Head of caudate nucleus (tissue), 42 donors: ENCODE measurements at places on chromosomes 12 and 14.

- DNase-seq = no peak
Observed at GRCh38 chr14:102748806-102749205, 28.4 kb upstream of the TRAF3 start.

GRCh38 chr12:96710127-96710745, 196.8 kb upstream of the NEDD1 start:
- DNase-seq = no peak

DNA sequence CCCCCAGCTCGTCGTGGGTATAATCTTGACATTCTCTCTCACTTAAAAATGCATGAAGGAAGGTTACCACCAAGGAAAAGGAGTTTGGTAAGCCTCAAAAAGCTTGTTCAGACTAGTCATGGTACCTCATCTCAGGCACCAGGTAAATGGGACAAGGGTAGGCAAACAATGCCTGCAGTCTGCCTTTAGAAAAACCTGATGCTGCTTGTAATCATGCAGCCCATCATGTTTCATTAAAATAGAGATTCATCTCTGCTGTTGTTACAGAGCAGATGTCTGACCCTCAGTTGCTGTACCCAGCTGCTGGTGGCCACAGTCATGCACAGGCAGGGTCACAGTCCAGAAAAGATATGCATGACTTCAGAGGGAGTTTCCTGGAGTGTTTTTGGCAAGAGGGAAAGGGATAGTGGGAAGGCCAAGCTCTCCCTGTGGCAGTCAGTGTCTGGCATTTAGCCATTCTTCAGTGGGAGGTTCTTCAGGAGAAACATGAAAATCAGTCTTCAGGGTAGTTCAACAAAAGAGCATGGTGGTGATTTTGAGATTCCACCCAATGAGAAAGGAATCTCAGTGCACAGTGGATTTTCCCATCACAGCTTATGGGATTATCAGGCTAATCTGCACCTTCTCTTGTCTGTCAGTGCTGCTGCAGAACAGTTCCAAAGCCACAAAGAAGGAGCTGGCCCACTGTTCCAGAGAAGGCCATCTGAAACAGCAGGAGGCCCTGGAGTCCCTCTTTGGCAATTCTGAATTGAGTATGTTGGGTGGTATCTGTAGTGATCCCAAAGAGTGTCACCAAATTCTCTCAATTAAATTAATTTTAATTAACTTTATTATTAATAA, 202.7 kb upstream of the FRMD6 start:
- no peak for DNase-seq

DNA sequence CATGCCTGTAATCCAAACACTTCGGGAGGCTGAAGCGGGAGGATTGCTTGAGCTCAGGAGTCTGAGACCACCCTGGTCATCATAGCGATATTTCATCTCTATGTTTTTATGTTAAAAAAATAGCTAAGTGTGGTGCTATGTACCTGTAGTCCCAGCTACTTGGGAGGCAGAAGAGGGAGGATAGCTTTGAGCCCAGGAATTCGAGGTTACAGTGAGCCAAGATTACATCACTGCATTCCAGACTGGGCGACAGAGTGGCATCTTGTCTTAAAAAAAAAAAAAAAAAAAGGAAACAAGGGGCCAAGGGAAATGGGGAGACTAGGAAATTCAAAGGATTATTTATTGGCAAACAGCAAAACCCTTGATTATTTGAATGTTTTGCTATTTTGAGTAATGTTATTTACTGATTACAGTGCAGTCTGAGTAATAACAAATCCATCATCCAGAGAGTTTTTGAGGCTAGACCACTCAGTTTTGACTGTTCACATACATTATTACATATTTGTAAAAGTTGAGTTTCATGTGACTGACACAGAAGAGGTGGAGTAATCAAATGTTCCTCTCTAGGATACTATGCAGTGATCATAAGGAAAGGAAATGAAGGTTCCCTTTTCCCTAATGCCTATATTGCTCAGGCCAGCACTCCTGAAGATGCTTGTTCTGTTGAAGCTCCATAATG, 40.8 kb downstream of the PRKCH start:
- no peak for DNase-seq

DNA sequence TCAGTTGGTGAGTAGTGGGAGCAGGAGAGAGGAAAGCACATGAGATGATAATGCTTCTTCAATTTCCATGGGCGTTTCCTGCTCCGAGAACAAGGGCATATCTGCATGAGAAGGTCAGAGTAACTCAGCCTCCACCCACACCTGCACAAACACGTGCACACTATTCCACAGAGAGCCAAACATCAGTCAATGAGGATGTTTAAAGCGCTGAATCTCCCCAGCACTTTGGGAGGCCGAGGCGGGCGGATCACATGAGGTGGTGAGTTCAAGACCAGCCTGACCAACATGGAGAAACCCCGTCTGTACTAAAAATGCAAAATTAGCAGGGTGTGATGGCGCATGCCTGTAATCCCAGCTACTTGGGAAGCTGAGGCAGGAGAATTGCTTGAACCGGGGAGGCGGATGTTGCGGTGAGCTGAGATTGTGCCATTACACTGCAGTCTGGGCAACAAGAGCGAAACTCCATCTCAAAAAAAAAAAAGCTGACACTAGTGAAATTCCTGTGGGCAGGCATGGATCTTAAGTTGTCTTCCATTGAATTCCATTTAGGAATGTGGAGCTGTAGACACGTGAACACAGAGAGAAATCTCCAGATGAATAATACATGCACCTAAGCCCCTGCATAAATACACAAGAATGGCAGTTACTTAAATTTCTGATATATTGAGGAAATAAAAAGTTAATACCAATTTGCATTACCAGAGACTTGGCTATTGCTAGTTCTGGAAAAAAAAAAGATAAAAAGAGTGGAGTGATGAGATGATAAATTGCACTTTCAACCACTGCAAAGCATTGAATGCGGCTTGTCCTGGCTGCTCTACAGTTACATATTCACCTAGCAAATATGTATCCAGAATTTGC, 1097.4 kb upstream of the TMEM132C start:
- DNase-seq = no peak

- no peak for DNase-seq
Observed at GRCh38 chr12:66934302-66935062, 255.6 kb upstream of the GRIP1 start.

DNA sequence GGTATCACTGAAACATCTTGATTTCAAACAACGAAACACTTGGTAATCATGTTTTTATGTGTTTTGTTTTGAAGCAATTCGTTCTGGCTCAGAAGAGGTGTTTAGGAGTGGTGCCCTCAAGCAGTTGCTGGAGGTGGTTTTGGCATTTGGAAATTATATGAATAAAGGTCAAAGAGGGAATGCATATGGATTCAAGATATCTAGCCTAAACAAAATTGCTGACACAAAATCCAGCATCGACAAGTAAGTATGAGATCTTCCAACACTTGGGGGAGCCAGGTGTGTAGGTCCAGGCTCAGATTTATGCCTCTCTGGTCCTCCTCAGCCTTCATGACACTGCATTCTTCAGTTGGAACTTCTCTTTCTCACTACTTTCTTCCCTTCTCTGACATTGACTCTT, 110.1 kb downstream of the GPR135 start:
- no peak for DNase-seq

DNA sequence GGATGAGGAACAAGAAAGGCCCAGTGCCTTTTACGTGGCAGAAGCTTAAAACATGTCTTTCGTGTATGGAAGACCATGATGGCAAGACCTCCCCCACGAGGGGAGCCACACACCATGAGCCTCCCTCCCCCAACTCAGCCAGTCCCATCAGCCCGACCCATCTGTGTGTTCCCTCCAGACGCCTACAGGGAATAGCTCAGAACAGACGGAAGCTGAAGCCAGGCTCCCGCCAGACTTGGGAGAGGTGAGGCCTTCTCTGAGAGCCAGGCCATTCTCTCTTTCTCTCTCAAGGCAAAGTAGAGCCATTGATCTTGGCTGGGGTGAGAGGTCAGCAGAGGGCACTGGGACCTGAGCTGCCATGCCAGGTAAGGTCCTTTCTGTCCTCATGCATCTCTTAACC, 9.5 kb downstream of the REM2 start:
- no peak for DNase-seq

- DNase-seq = no peak
Observed at GRCh38 chr14:77309131-77309530, 11.6 kb downstream of the POMT2 start.

- DNase-seq = no peak
Observed at GRCh38 chr12:107449891-107450290, 235.7 kb upstream of the PWP1 start.

GRCh38 chr14:100674428-100674827, 52.3 kb upstream of the DLK1 start:
- no peak for DNase-seq

DNA sequence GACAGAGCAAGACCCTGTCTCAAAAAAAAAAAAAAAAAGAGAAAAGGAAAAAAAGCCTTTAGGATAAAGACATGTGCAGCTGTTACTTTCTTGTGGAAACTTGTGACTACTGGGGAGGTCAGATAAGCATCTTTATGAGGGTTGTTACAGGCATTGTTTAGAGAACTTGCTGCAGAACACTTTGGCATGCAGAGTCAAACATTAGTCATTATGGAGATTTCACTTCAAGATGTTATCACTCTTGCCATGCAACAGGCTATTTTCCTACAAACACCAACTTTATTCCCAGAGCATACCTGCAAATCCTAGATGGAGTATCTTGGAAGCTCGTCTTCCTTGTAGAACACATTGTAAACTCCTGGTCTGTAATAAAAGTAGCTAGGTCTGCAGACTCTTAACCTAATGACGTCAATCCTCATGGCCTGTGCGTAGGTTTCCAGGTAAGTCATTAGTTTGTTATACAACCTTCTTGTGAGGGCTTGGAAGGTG, 36.3 kb upstream of the WDR89 start:
- no peak for DNase-seq

- no peak for DNase-seq
Observed at GRCh38 chr12:9730591-9730990, 2.3 kb downstream of the CLECL1 start.

GRCh38 chr12:102454808-102455760, 25.3 kb downstream of the IGF1 start:
- no peak for DNase-seq

- no peak for DNase-seq
Observed at GRCh38 chr12:20434996-20435395, 66.7 kb downstream of the PDE3A start.

DNA sequence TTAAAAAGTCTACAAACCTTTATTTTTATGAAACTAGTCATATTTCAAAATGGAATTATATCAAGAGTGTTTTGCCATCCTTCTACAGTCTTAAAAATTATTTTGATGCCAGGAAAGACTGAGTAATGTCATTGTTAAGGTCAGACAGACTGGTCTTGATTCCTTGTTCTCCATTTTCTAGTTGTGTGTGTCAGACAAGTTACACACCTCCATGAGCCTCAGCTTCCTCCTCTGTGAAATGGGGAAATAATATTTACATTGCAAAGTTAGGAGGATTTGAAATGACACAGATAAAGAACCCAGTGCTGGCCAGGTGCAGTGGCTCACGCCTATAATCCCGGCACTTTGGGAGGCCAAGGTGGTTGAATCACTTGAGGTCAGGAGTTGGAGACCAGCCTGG, 47.4 kb upstream of the ELK3 start:
- no peak for DNase-seq
